Adrenal gland (tissue), 19 donors: ENCODE measurements at places on chromosomes 12 and 14.

GRCh38 chr12:98332642-98333041 is 182.7 kb upstream of the TMPO start:
- DNase-seq = no peak

DNA sequence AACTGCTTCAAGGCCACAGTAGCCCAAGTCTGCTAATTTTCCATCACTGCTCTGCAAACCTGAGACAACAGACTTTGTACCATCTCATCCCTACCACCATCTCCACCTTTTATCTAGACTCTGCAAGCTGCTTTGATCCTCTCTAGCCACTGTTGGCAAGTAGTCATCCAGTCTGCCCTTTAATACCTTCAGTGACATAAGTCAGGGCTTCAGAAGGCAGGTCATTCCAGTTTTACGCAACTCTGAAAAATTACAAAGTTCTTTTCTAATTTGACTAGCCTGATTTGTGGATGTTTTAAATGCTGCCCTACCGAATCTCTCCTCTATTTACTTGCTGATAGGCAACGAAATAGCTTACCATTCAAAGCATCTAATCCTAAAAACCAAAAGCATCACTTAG is 2.8 kb downstream of the FERMT2 start:
- no peak for DNase-seq

GRCh38 chr12:21451529-21451928 is 14.1 kb downstream of the PYROXD1 start:
- DNase-seq = no peak

DNA sequence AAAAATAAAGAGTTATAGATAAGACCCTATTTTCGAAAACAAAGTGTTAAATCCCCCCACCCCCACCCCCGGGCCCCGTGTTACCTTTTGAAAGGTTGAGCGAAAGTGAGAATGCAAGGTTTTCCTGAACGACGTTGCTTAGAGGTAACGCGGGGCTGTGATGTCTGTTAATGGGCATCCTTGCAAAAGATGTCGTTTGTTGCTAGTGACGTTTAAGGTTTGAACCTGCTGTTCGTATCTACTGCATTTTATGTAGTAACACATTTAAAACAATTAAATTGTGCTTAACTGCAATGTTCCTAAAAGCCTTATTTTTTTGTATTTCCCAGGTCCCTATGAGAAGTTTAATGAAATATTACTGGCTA is 1.2 kb downstream of the CPSF6 start:
- DNase-seq = no peak

DNA sequence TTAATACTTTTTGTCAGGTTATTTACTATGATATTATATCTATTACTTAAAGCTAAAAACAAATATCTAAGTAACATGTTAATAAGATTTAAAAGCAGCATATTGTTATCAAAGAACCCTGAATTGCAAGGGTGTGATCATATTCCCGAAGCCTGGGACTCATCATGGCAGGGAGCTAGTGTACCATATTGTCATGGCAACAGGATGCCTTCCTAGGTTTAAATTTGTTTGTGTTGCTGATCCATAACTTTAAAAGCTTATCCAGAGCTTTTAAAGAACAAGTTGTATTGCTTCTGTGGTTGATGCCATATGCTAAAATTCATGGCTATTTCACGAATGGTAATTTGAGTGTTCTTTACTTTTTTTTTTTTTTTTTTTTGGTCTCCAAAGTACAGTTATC is 500.5 kb downstream of the NAV3 start:
- no peak for DNase-seq

- peak; percentile 89 for DNase-seq
Measured at GRCh38 chr12:14256555-14257169, 108.8 kb upstream of the ATF7IP start.

DNA sequence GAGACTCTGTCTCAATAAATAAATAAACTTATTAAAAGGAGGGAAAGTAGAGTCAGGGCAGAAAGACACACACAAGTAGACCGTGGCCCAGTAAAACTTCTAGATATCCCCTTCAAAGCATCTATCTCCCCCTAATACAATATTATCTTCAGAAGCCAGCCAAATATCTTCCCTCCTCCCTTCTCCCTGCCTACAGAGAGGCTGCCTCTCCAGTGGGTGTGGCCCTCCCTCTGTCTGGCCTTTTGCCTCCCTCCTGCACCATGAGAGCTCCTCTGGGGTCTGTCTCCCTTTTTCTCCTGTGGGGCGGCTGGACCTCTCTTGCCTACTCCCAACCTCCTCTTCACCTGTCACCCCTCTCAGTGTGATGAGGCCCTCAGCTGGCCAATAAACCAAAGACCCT is 139.2 kb downstream of the EGLN3 start:
- no peak for DNase-seq

DNA sequence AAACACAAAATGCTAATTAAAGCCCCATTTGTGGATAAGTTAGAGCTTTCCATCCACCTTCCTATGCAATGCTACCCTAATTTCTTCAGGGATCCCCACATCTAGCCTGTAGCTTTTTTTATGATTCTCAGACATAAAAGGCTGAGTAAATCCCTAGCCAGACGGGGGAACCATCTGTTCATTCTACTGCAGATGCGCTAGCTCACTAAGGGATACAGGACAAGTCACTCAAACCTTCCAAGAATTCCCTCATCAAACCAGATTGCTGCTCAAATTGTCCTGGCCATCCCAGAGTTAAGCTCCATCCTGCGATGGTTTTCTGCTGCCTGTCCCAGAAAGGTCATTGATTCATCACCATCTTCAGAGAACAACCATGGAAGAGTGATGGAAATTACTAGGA is 56.7 kb downstream of the MYRFL start:
- no peak for DNase-seq

GRCh38 chr12:32754111-32754510 is 1.6 kb downstream of the YARS2 start:
- no peak for DNase-seq

- no peak for DNase-seq
Measured at GRCh38 chr14:20559461-20559904, 1.4 kb downstream of the RNASE9 start.

DNA sequence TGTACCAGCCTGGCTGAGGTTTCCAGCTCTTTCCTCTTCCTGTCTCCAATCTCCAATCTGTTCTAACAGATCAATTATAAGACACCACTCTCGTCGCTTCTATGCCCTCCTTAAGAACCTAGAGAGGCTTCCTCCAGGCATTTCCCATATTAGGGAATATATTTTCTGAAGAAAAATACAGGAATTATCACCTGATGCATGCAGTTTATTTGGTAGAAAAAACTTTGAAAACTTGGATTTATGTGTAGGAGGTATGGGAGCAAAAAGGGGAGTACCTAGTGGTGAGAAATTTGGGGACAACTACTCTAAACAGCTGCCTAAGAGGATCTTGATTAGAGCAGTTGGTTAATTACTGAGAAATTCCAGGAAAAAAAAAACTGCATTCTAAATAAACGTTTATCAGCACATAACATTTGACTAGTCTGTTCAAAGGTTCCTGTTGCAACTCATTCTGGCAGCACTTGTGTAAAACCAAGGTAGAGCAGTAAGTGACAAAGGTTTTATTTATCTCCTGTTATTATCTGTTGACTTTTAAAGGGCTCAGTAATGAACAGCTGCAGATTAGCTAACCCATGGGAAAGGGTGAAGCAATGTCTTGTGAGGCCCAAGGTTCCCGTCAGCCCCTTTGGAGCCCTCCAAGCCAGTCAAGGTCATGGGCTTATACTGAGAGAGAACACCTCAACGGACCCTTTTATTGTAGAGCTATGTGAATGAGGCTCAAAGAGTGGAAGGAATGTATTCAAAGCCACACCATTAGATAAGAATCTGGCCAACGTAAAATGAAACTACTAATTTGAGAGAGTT is 36.4 kb upstream of the NR1H4 start:
- no peak for DNase-seq

GRCh38 chr12:86194721-86195120 is 61.5 kb downstream of the MGAT4C start:
- no peak for DNase-seq

DNA sequence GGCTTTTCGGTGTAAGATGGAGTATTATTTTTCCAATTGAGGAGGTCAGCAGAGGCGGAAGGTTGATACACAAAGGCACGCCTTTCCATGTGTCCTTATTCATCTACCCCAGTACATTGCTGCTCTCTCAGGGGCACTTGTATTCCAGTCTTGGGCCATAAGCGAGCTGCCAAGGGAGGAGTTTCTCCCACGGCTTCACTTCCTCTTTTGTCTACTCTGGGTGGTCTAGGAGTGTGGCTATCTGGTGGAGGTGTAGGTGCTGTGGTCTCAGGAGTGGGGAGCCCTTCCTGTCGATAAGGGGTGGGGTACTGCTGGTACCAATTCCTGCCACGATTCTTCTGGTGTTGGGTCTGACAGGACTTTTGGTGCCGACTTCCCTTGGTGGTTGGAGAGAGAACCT is 73.4 kb downstream of the GAS2L3 start:
- DNase-seq = no peak

- DNase-seq = no peak
Measured at GRCh38 chr14:100222224-100223093, 16.5 kb upstream of the YY1 start.

DNA sequence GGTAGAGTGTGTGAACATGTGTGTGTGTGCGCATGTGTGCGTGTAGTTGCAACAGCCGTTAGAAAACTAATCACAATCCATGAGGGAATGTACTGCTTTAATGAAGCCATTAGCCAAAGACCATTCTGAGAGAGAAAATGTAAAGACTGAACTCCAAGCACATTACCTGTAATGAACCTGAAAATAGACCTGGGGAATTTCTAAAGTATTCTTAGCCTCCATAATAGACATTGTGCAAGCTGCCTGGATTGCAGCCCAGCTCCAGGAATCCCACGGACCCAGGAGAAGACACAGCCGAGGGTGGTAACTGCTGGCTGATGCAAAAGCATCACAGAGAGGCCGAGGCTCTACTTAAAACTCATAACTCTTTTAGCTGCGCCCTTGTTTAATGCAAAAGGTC is 156.6 kb downstream of the SLC15A4 start:
- DNase-seq = no peak

DNA sequence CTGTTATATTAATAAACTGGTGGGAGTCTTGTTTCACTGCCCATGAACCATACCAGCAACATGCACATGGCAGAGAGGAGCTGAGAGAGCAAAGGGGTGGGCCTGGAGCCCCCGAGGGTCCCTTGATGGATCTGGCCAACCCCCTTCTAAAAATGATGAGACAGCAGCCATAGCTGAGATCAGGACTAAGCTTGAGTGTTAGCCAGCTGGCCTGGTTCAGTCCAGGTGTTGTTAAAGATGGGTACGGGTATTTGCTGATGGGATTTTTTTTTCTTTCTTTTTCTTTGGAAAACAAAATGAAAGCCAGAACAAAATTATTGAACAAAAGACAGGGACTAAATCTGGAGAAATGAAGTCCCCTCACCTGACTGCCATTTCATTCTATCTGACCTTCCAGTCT is 16.0 kb downstream of the PCBP2 start:
- no peak for DNase-seq

DNA sequence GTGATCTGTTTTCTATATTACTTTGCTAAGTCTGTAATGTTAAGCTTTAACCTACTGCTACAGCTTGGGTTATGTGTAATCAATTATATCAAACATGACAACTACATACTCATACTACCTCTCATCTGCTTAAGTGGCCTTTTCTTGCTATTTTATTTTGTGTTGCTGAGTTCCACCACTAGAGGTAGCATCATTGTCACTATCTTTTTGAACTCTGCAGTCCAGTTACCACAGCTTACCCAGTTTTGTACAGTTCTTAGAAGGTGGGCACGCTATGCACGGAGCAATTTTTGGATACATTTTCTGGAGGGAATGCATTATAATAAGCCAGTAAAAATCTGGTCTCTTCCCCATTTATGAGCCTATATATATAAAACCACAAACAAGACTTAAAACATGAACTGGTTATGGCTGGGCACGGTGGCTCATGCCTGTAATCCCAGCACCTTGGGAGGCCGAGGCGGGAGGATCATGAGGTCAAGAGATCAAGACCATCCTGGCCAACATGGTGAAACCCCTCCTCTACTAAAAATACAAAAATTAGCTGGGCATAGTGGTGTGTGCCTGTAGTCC is 48.5 kb downstream of the SAV1 start:
- DNase-seq = no peak

DNA sequence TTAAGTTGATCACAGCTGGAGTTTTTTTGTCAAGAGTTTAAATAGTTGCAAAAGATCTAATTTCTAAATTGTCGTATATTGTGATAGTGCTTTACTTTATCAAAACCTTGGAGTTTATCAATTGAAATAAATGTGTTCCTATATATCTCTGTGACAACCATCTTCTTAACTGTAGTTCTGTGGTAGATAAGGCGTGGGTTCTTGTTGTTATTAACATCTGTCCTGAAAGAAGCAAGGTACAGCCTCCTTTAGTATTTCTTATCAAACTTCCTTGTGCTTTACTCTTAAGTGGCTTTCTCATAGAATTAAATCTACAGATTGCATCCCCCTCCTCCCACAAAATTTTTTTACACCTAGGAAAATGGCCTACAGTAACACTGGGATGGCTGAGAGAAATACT is 7.3 kb downstream of the SCYL2 start:
- DNase-seq = no peak

- DNase-seq = no peak
Measured at GRCh38 chr12:25071366-25071765, 122.5 kb upstream of the BCAT1 start.

GRCh38 chr12:84702001-84702400 is 210.6 kb downstream of the SLC6A15 start:
- DNase-seq = no peak

GRCh38 chr14:94378527-94379290 is 9.7 kb downstream of the SERPINA1 start:
- no peak for DNase-seq

- no peak for DNase-seq
Measured at GRCh38 chr12:11730299-11731041, 81.0 kb downstream of the ETV6 start.

GRCh38 chr12:64091186-64091585 is 130.9 kb downstream of the KICS2 start:
- no peak for DNase-seq

DNA sequence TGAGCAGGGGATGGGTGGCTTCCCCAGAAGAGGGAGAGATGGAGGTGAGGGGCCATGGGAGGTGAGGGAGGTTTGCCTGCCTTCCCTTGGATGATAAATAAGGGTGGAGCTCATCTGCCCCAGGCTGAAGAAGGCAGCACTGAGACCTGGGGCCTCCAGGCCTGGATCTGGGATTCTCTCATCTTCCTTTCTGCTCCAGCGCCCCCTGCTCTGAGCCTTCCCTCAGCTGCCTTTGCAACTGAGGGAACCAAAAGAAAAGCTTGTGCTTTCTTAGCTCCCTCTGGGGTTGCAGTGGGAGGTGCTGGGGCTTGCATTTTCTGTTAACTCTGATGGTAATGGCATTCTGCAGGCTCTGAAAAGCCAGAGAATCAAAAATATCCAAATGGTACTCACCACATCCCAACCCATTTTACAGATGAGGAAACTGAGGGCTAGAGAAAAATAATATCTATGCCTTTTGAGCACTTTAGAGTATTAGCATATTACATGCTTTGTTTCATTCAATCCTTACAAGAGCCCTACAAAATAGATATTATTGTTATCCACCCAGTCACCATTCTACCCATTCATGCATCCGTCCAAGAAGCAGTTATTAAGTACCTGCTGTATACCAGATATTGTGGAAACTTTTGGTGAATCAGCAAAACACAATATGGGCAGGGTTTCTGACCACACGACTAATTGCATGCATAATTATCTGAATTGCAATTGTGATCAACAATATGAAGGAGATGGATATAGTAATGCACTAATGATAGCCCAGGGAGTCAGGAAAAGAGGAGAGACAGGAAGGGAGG is 102.2 kb downstream of the WSCD2 start:
- no peak for DNase-seq
